ENCODE measurements at places on chromosomes 11 and 22. TPM values are rescaled to one million over a fixed set of nuclear protein-coding genes. Genes with fewer than 3 reads are reported as not detected.
A peak's percentile ranks its signal among the peaks of the same experiment; 100 is the strongest.

DNA sequence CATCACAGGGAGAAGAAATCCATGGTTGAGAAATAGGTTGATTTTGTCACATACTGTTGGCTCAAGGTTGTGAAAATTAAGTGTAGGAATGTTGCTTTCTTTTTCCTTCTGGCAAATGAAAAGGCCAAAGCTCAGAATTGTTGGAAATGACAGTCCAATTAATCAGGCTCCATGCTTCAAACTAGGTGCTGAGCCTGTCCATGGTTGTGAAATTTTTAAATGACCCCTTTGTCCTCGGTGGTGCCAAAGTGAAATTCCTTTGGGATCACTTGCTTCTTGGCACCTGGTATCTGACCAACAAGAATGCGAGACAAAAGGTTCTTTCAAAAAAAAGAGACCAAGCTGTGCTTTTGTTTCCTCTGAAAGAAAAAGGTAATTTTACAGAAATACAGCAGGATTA lies 451.9 kb downstream of the ETS1 start:
- no peak for DNase-seq

GRCh38 chr11:102582140-102582539 lies 43.0 kb downstream of the MMP20 start:
- DNase-seq, result no peak

DNA sequence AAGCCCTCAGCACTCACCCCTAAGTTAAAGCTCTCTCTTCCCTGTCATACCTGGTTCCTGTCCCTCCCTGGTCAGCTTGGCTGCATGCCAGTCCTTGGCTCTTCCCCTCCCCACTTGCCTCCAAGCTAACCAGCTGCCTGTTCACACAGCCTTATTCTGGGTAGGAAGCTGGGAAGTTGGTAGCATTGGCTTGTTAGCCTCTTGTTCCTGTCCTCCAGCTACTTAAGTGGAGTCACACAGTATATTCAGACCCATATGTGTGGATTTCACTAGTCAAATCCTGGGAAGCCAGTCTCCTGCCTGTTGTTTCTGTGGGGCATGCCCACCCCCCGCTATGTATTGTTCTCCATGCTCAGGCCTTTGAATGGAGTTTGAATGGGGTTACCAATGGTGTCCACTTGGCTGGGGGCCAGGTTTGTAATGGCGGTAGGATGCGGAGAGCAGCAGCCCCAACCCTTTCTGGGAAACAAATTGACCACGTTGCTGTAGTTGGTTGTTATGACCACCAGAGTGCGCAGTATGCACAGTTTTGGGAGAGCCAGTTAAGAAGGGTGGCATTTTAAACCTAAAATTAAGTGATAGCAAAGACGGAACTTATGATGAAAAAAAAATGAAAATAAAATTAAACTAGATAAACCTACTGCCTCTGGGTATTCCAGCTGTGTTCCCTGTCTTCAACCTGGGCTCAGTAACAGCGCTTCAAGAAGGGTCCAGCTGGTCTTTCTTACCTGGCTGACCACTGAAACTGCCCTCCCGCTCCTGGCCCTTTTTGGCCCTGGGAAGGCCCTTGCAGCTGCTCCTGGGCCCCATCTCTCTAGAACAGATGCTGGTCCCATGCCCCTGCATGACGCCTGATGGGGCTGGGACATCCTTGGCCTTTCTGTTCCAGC lies 10.7 kb upstream of the RPS3 start:
- peak; percentile 73 for DNase-seq

- no peak for DNase-seq
These were observed 75.1 kb downstream of the BUD13 start for GRCh38 chr11:116697639-116698038.

DNA sequence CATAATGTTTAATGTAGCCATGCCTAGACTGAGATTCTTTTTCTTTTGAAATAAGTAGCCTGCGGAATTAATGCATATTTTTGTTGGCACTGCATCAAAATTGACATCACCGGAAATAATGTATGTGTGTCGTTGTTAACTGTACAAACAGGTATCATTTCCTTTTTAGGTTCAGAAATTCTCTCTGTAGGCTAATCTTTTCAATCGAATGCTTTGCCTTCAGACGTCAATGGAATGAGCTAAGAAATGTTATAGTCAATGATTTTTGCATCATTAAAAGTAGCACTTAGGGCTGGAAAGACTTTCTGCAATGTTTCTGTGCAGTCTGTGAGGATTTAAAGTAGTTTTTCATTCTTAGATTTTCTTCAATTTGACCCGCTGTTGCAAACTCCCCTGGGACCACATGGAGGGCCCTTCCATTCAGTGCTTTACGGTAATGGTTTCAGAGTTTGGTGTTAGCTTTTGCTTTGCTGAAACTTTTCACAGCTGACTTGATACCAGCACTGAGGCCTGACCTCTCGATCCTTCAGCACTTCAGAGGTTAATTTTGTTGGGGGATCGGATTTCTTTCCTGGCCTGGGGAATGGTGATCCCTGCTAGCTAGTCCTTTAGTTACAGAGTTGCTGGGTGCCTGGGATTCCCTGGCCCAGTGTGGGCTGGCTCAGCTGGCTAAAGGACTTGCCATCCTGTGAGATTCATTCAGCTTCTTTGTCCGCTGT lies 137.8 kb downstream of the DBX1 start:
- no peak for DNase-seq

The TEX12 gene
- total RNA-seq, result 0.42 TPM

All from liver (tissue), 10 donors.